ENCODE measurements at places on chromosomes 4 and X. TPM values are rescaled to one million over a fixed set of nuclear protein-coding genes. Genes with fewer than 3 reads are reported as not detected.

DNA sequence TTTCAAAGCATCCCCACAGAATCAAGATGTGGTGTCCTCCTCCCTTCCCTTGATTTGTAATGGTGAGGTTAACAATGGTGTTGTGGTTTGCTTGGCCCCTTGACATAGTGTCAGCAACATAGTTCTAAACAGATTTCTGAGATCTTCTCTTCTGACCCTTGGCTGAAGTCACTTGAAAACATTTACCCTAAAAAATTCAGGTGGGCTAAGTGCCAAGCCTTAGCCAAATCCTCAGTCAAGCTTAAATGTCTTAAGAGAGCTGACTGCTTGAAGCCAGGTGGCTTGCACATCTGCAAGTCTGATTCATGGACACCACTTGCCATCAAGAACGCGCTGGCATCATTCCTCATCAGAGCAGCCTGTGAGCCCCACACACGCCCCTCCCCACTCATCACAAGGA lies 173.2 kb downstream of the MGST2 start:
- DNase-seq = no peak

The ATP1B4 gene
- 0.05 TPM for polyA plus RNA-seq

DNA sequence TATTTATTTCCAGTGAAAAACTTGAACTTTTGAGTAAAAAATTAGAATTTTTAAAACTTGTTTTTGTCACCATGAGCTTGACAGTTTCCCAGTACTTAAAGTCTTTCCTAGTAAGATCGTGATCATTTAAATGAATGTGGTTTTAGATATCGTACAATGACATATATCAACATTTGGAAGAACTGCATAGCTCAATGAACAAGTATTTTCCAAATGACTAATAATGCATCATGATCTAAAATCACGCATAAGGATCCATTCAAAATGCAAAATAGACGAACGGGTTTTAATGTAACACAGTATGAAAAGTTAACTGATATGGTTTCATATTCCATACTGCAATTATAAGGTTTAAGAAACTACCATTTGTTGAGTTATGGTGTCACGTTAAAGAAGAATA lies 4.1 kb upstream of the NDNF start:
- DNase-seq = no peak

The CFAP97 gene
- polyA plus RNA-seq = 55.2 TPM

DNA sequence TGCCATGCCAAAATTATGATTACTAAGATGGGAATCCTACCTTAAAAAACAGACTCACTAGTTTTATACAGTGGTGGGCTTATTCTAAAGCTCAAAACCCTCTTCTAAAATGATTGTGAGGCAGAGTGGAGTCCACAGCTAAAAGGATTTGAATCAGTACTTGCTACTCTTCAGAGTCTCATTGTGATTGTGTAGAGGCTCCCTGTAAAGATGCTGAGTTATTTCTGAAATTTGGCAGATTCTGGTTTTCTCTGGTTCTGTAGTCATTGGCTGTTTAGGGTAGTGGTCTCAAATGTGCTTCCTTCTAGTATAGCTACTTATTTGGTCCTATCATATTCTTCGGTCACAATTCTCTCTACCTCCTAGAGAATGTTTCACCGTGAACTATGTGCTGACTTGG lies 104.1 kb downstream of the FBXW7 start:
- no peak for DNase-seq

The MAGEC2 gene
- polyA plus RNA-seq = not detected

- no peak for DNase-seq
These were observed 24.0 kb downstream of the HAND2 start for GRCh38 chr4:173505924-173506518.

DNA sequence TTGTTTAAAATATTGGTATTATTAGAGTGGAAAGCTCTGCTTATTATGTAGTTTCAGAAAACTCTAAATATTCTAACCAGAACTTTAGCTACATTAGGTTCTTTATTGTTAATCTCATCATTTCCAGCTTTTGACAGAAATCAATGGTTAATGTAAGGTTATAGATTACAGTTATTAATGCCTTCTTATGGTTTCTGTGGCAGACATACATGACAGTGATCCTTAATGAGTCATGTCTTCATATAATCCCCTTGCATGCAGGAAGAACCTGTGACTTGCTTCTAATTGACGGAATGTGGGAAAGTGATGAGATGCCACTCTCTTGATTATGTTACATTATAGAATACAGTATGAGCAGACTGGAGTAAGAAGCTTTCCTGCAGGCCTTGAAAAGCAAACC lies 23.5 kb downstream of the KLHL8 start:
- DNase-seq = no peak

DNA sequence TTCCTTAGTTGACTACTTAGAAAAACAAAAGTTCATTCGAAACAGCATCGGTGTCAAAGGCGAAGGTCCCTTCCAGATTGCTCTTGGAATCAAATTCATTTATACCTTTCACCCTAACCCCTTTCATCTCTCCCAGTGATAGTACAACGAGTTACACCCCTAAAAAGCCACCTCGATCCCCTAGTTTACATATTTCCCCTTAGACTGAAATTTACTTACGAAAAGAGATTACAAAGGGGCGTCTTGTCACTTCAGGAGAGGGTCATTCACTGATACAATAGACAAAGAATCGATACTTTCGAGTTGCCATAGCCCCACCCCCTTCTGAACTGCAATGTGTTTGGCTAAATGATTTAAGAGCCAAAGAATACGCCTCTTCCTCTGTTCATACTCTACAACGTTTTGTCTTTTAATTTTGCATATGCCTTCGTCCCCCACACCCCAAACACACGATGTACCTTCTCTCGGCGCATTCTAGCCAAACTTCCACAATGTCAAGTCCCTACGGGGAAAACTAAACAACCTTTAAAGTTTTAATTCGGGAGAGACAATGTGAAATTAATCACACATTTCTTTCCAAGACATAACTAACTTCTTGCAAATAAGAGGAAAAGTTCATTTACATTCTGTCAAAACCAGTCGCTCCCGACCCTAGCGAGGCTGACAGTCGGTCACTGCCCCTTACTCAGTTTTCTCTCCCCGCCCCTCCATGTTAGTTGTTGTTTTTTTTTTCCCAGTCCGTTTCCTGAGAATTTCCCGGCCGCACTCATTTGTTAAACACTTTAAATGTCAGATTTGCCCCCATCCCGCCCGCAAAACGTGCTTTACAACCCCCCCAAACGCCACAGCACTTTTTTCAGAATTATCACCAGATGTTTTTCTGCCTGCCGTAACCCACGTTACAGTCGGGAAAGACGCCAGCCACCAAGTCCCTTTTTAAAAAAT lies 88.6 kb downstream of the HPRT1 start:
- no peak for DNase-seq

GRCh38 chr4:138555584-138555983 lies 313.4 kb upstream of the SLC7A11 start:
- DNase-seq = no peak

- no peak for DNase-seq
These were observed 8.0 kb upstream of the PRDX4 start for GRCh38 chrX:23659339-23659738.

The TLR1 gene
- polyA plus RNA-seq = 4.3 TPM

The NAA11 gene
- polyA plus RNA-seq = not detected
